HCT116 (cell line): ENCODE measurements at places on chromosomes 7 and 10. TPM values are rescaled to one million over a fixed set of nuclear protein-coding genes. Genes with fewer than 3 reads are reported as not detected.

The JCAD gene
- 17.5 TPM for total RNA-seq

The ABCF2 gene
- 63.7 TPM for total RNA-seq

The GPR15LG gene
- not detected for total RNA-seq

GRCh38 chr10:46546591-46547540 lies 9.6 kb downstream of the GPRIN2 start:
- no peaks in the 10 kb centered on the region for H3K36me3 ChIP-seq
- DNase-seq, result no peak
- no peak overlapping the region for H3K4me3 ChIP-seq
- no peak overlapping the region for H3K27ac ChIP-seq

- no peaks in the 10 kb centered on the region for H3K36me3 ChIP-seq
- DNase-seq, result no peak
- H3K4me1 ChIP-seq, result no peaks in the 10 kb centered on the region
- H3K27ac ChIP-seq, result no peak overlapping the region
- H3K4me3 ChIP-seq, result no peak overlapping the region
These were observed 128.5 kb upstream of the TNS3 start for GRCh38 chr7:47710201-47710935.

DNA sequence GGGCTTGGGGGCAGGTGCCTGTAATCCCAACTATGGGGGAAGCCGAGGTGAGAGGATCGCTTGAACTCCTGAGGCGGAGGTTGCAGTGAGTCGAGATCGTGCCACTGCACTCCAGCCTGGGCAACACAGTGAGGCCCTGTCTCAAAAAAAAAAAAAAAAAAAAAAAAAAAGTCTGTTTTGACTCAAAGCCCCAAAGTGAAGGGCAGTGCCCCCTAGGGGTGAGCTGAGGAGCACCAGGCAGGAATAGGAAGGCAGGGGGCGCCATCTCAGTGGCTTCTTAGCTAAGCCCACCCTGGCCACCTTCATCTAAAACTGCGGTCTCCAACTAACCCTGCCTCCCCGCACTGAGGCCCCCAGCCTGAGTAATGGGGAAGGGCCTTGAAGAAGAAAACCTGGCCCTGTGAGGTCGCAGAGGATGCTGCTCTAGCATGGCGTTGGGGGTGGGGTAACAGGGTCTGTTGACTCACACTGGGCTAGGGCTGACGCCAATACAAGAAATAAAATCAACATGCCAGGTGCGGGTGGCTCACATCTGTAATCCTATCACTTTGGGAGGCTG lies 9.8 kb downstream of the PODXL start:
- H3K27ac ChIP-seq, result no peak overlapping the region
- H3K27me3 ChIP-seq, result no peaks in the 10 kb centered on the region
- H3K4me3 ChIP-seq, result no peak overlapping the region
- peaks cover 57% of the 10 kb centered on the region for H3K4me1 ChIP-seq

DNA sequence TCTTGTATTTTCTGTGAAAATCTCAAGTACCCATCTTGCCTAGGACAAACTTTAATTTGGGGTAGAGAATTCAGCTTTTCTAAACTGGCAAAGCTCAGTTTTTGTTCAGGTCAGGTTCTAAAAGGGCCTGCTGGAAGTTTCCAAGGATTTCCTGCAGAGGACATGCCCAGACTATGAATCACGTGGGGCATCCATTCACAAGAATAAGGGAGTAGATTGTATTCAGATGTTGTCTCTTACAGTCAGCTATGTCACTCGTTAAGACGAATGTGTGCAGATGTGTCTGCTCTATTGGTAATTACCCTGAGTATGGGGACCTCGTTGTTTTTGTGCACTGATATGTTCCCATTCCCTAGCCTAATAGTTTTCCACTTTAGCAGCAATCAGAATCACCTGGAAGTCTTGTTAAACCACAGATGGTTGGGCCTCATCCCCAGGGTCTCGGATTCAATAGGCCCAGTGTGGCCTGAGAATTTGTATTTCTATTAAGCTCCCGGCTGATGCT lies 81.0 kb upstream of the ITPRID1 start:
- peaks cover 19% of the 10 kb centered on the region for H3K27me3 ChIP-seq
- H3K4me1 ChIP-seq, result no peaks in the 10 kb centered on the region
- no peak overlapping the region for H3K27ac ChIP-seq
- DNase-seq, result no peak
- no peak overlapping the region for H3K4me3 ChIP-seq

DNA sequence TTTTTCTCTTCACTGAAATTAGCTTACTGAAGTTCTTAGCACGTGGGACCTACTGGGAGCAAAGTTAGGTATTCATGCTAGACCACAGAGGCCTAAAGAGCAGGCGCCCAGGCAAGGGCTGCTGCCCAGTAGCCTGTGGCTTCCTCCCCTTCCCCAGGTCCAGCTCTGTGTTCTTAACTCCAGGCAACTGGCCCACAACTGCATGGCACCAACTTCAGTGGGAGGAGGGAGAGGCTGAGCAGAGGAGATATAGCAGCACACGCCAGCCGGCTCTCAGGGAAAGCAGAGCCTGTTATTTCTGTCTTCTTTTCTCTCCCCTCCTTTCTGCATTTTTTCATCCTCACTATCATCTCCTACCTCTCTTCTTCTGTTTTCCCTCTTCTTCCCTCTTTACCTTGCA lies 67.4 kb downstream of the PCGF5 start:
- H3K27ac ChIP-seq, result no peak overlapping the region
- H3K4me1 ChIP-seq, result no peaks in the 10 kb centered on the region
- no peaks in the 10 kb centered on the region; the same call in 1 of the 2 replicates for H3K27me3 ChIP-seq
- no peak for DNase-seq
- H3K36me3 ChIP-seq, result no peaks in the 10 kb centered on the region

- no peaks in the 10 kb centered on the region for H3K27me3 ChIP-seq
- no peak overlapping the region for H3K4me3 ChIP-seq
- no peaks in the 10 kb centered on the region for H3K36me3 ChIP-seq
These were observed 5.1 kb downstream of the TSPAN14 start for GRCh38 chr10:80459047-80459865.

GRCh38 chr10:6711408-6711841 lies 131.3 kb upstream of the PRKCQ start:
- no peaks in the 10 kb centered on the region for H3K36me3 ChIP-seq
- DNase-seq, result no peak

GRCh38 chr7:149085866-149086265 lies 4.7 kb downstream of the ZNF786 start:
- no peaks in the 10 kb centered on the region for H3K36me3 ChIP-seq
- H3K27me3 ChIP-seq, result no peaks in the 10 kb centered on the region
- no peak overlapping the region for H3K4me3 ChIP-seq
- H3K4me1 ChIP-seq, result 0 out of 2 replicates have a peak, but pooled peaks cover 1% of the 10 kb centered on the region
- no peak overlapping the region for H3K27ac ChIP-seq
- no peak for DNase-seq
